ENCODE measurements at places on chromosomes 1 and 21. TPM values are rescaled to one million over a fixed set of nuclear protein-coding genes. Genes with fewer than 3 reads are reported as not detected.

Gene TRPM2
- 5.7 TPM for total RNA-seq

Gene F3
- total RNA-seq, result 35.4 TPM

Gene MSH4
- total RNA-seq, result not detected

Gene RNF186
- not detected for total RNA-seq

Gene F5
- not detected for total RNA-seq

DNA sequence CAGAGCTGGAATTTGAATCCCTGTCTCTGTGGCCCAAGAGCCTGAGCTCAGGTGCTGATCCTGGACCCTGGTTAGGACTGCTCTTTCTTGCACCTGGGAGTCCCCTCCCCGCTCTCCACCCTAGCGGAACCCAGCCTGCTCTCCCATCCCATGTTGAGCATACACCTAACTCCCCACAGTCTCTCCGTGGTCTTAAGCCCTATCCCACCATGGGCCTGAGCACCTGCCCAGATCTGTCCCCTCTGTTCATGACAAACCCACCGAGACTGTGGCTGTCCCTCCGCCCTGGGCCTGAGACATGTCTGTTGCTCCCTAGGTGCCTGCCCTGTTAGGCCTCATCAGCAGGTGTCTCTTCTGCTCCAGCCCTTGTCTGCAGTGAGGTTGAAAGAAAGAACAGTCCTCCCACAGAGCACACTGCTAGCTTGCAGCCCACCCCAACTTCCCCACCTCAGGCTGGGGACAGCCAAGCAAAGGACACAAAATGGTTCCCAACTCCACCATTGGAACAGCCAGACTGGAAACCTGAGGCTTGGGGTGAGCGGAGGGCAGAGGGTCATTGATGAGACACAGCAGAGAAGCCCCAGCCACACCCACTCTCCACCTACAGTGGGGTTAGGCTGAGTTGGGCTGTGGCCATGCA, 118.5 kb downstream of the MATN1 start:
- no peak for DNase-seq

DNA sequence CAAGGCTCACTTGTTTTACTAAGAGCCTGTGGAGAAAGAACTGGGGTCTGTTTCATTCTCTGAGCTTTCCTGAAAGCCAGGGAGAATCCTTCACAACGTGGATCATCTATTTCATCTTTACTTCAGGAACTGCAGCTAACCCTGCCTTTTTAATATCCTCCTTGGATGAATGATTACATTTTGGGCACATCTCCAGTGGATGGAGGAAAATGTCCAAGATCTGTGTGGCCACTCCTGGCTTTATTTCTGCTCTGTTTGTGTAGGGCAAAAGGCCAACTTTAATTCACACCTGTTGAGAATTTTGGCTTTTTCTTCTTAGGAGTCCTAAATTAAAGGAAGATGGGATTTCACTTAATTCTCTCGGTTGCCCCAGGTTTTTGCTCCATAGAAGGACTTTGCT, 69.5 kb upstream of the CACNA1E start:
- DNase-seq, result no peak

GRCh38 chr1:51487628-51488027, 31.4 kb downstream of the EPS15 start:
- DNase-seq, result no peak

DNA sequence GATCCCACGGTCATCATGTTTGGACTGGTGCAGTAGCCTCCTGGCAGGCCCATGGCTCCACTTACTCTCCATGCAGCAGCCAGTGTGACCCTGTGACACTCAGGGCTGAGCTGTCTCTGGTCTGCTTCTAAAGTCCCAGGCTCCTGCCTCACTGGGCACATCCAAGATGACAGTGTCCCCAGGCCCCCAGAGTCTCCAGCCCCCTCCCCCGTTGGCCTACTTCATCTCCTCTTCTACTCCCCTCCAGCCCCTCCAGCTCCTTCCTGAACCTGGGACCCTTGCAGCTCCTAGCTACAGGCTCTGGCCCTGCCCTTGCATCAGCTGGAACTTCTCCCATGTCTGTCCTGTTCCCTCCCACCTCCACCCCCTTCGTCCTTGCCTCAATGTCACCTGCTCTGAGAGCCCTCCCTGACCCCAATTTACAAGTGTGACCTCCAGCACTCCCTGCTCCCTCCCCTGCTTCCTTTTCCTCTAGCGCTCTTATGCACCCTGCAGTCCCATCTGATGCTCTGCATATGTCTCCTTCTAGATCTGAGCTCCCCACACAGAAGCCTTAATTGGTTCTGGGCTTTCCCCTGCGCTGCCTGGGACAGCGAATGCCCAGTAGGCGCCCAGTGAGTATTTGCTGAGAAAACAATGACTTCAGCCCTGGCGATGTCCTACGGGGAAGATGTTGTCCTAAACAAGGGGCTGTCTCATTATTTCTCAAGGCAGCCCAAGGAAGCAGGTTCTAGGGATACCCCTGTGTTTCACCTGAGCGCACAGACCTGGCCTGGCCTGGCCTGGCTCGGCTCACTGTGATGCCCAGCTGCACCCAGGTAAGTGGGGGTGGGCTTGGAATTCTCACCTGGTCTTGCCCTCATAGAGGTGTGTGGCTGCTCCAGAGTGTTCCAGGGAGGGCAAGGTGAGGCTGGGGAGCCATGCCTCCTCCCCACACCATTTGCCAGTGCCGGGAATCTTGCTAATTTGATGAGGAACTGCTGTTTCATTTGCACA, 600.6 kb downstream of the PTPRU start:
- no peak for DNase-seq

All from glomerular endothelial cell (primary cell).